SW 1271 (cell line): ENCODE measurements at places on chromosomes 2 and 18.

DNA sequence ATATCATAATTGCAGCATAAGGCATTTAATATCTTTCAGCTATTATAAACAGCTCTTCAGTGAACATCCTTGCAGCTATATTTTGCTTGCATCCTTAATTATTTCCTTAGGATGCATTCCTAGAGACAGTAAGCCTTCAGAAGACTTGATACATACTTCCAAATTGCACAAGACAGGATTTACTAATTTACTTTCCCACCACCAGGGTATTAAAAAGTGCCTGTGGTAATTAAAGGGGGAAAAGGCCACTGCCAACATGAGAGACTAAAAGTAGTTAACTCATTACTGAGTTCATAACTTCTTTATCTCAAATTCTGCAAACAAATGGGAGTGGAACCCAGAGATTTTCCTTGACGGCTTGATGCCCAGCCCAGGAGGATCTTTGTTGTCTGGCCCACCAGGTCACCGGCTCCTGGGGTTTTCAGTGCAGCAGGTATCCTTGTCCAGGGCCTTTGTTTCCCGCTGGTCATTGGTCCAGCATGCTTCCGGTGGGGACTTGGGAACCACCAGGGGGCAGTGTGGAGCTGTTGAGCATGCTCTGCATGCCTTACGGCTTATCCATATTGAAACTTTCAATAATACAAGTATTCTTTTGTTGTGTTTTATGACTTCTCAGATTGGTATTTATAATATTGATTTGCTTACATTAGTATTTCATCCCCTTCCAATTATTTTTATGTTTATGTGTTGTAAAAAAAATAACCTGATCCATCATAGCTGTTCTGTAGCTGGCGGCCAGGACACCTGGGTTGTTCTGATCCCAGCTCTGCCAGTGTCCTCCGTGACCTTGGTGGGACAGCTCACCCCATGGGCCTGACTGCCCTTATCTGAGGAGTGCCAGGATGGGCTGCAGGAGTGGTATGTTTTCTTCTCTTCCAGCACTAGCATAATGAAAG lies 61.4 kb downstream of the TGOLN2 start:
- DNase-seq, result no peak

- DNase-seq, result no peak
Measured at GRCh38 chr2:8564475-8564874, 117.4 kb upstream of the ID2 start.

GRCh38 chr2:241827394-241827793 lies 18.4 kb downstream of the NEU4 start:
- no peak for DNase-seq

GRCh38 chr18:26440644-26441043 lies 107.7 kb downstream of the KCTD1 start:
- DNase-seq, result no peak

GRCh38 chr2:71546275-71546638 lies 92.9 kb downstream of the DYSF start:
- DNase-seq, result no peak

DNA sequence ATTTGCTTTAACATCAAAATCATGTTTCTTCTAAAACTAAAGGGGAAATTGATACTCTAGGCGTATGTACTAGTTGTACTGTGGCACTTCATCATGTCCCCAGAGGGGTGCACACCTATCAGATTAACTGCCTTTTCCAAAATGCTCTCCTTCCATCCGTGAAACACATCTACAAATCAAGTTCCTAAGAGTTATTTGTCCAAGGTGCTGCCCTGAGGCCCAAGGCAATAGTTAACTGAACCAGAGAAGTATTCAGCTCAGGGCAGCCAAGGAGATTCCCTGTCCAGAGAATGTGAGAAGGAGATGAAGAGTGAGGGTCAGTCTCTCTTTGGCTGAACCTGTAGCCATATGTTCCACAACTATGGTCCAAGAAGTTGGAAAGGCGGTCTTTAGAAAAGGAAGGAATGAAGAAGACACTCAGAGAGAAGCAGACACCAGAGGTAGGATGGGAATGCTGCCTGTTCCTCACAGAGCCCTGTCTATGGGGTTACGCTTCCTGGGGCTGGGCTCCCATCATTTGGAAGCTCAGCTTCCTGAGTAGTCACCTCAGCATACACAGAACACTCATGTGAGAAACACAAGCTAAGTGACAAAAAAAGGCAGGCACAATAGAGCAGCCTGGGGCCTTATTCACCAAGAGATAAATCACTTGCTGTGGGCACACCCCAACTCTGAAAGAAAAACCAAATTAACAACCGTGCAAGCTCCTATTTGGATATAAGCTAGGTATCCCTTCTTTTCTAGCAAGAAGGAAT lies 55.6 kb downstream of the ANKRD44 start:
- no peak for DNase-seq

DNA sequence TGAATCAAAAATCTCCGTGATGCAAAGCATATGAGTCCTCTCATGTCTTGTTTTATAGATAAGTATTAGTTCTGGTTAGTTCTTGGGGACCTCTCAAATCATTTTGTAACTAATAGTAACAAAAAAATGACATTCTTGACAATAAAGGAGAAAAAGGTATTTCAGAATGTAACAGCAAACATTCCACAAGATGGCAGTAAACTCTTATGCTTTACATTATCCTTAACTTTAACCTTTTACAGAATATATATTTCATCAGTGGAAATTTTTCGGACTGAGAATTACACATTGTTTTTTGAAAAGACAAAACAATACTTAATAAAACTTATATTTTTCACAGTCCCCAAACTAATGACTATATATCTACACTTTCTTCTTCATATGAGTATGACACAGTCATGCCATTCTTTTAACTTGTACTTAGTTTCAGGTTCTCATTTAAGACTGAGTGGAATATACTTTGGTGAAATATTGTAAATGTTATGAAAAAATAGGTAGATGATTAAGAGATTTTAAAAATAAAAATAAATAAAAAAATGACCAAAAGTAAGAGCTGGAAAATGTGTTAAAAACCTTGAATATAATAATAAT lies 142.9 kb upstream of the NXPH2 start:
- peak; percentile 66 for DNase-seq

- no peak for DNase-seq
Measured at GRCh38 chr18:28657961-28658360, 481.0 kb upstream of the CDH2 start.

- no peak for DNase-seq
Measured at GRCh38 chr2:176521878-176522670, 252.8 kb downstream of the MTX2 start.

DNA sequence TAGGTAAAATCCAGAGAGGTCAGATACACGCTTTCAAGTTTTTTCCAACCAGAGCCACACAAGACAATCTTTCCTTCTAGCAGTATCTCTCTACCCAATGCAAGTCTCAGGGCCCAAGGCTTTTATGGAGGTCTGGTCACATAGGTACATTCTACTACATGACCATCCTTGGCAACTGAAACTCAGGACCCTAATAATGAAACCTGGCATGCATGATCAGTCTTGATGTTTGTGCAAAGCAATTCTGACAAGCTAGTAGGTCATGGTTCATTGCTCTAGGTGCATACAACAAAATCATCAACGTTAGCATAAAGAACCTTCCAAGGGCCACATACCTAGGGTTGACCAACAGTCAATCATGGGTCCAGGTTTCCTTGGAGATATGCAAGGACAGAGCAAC lies 33.2 kb upstream of the CCDC88A start:
- no peak for DNase-seq

- no peak for DNase-seq
Measured at GRCh38 chr2:108968619-108969018, 20.4 kb downstream of the EDAR start.

DNA sequence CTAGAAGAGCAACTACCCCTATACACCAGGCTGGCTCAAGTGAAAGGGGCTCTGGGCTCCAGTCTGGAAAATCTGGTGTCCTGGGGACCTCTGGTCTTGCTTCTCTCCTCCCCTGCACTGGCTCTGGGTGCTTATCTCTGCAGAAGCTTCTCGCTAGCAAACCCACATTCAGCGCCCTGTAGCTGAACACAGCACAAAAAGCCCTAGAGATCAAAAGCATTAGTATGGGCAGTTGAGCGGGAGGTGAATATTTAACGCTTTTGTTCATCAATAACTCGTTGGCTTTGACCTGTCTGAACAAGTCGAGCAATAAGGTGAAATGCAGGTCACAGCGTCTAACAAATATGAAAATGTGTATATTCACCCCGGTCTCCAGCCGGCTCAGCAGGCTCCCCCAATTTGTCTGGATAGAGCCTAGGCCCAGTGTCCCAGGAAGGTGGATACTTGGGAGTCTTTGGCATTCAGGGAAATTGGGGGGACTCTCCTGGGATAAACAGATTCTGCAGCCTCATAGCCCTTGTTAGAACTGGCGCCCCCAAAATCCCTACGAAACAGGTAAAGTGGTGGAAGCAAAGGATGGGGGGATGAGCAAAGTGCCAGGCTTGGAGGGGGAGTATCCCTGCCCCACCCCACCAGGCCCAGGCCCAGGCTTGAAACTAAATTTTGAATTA lies 2.5 kb upstream of the HOXD4 start:
- no peak for DNase-seq

DNA sequence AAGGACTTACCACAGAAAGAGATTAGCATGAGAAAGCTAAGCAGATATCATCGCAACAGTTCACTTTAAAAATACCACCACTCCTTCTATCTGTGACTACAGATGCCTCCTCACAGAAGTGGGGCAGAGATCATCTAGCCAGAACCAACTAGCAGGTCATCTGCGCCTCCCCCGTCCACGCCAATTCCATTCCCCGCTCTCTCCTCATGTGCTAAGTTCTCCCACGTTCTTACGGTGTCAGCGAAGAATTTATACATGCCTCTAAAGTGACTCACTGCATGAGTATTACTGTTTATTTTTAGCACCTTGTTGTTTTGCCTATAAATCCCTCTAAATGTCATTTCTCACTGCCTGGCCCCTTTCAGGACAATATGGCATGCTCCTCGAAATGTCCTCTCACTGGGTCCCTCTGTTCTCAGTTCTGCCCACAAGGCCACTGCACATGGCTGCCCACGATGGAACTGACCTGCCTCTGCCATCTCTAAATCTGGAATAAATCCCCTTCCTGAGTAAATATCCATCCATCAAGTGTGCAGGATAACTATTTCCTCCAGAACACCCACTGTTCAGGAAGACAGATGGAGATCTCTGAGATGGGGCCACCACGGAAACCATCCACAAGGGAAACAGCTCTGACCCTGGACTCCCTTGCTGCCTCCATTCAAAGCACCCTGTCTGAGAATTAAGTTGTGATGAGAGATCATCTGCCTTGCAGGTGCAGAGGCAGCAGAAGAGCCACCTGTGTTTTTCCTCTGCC lies 137.7 kb downstream of the IRS1 start:
- peak; percentile 92 for DNase-seq

- DNase-seq, result no peak
Measured at GRCh38 chr2:51011693-51012092, 20.2 kb downstream of the NRXN1 start.

- no peak for DNase-seq
Measured at GRCh38 chr2:238905644-238906043, 57.8 kb downstream of the TWIST2 start.
